ENCODE measurements at places on chromosomes 1 and 21. TPM values are rescaled to one million over a fixed set of nuclear protein-coding genes. Genes with fewer than 3 reads are reported as not detected.
A peak's percentile ranks its signal among the peaks of the same experiment; 100 is the strongest.

GRCh38 chr21:29218749-29219148 is 80.0 kb upstream of the BACH1 start:
- no peaks in the 10 kb centered on the region for H3K36me3 ChIP-seq
- peak; percentile 67 for DNase-seq
- H3K4me3 ChIP-seq = no peak overlapping the region
- H3K4me1 ChIP-seq = peaks cover 5% of the 10 kb centered on the region
- H3K27ac ChIP-seq = peak overlapping the region; percentile 70

DNA sequence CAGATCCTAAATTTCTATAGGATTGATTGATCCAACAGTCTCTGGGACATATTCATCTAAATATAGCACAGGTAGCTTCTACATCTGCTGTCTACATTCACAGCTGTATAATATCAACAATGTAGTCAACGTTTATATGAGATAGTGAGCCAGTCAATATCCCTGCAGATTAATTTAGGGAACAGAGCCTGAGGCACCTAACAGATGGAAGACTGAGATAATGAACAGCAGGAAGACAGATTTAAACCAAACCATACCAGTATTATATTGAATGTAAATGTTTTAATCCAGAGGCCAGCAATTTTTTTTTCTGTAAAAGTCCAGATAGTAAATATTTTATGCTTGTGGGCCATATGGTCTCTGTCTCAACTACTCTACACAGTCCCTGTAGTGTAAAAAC is 2072.4 kb downstream of the MRPL39 start:
- H3K36me3 ChIP-seq = no peaks in the 10 kb centered on the region
- H3K27me3 ChIP-seq = no peaks in the 10 kb centered on the region
- no peak overlapping the region for H3K4me3 ChIP-seq
- H3K4me1 ChIP-seq = no peaks in the 10 kb centered on the region
- no peak for DNase-seq

DNA sequence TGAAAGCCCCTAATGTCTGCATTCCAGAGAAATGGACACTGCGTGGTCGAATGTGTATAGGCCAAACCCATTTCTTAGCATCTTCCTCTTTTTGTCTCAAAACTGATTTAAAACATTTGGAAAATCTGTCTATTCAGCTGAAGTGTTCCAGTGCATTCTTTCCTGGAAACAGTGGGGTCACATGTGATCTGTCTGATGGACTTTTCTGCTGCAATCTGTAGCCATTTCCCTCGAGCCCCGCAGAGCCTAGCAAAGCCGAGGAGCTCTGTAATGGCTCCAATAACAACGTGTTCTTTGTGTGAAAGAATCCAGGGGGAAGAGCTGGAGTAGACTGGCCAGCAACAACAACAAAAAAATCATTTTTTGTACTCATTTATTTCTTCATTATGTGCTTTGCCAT is 329.3 kb downstream of the BARHL2 start:
- H3K36me3 ChIP-seq = no peaks in the 10 kb centered on the region
- no peak overlapping the region for H3K4me3 ChIP-seq
- H3K27ac ChIP-seq = no peak overlapping the region
- H3K27me3 ChIP-seq = no peaks in the 10 kb centered on the region
- H3K4me1 ChIP-seq = no peaks in the 10 kb centered on the region
- DNase-seq = no peak

- no peaks in the 10 kb centered on the region for H3K36me3 ChIP-seq
- H3K27ac ChIP-seq = no peak overlapping the region
- DNase-seq = no peak
- no peaks in the 10 kb centered on the region for H3K27me3 ChIP-seq
- H3K4me3 ChIP-seq = no peak overlapping the region
- H3K4me1 ChIP-seq = no peaks in the 10 kb centered on the region
Measured at GRCh38 chr1:119808491-119808890, 2.8 kb downstream of the REG4 start.

ELF3 gene
- total RNA-seq = 749 TPM

NBPF6 gene
- not detected for total RNA-seq

DNA sequence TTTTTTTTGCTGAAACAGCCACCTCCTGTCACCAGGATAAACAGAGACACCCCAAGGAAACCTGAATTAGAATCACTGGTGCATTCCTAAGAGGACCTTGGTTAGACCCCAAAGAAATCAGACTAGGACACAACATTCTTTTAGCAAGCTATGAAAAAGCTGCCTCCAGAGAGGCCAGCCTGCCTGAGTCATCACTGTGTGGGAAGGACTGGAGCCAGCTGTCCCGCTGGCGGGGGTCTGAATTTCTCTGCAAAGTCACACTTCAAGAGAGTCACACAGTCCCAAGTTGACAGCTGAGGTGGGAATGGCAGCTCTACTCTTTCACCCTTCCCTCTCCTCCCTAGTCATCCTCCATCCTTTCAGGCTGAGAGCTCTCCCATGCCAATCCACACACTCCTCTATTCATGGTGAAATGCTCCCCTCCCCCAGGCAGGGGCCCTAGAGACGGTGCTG is 405.0 kb upstream of the POU3F1 start:
- DNase-seq = no peak
- no peak overlapping the region for H3K27ac ChIP-seq

TENT5C gene
- 40.7 TPM for total RNA-seq

All from colonic mucosa (tissue), 4 donors.